Activated naive CD4-positive, alpha-beta T cell treated with Interleukin-2 at 50 U/mL for 16 hours (primary cell): ENCODE measurements at places on chromosomes 3 and 15.

DNA sequence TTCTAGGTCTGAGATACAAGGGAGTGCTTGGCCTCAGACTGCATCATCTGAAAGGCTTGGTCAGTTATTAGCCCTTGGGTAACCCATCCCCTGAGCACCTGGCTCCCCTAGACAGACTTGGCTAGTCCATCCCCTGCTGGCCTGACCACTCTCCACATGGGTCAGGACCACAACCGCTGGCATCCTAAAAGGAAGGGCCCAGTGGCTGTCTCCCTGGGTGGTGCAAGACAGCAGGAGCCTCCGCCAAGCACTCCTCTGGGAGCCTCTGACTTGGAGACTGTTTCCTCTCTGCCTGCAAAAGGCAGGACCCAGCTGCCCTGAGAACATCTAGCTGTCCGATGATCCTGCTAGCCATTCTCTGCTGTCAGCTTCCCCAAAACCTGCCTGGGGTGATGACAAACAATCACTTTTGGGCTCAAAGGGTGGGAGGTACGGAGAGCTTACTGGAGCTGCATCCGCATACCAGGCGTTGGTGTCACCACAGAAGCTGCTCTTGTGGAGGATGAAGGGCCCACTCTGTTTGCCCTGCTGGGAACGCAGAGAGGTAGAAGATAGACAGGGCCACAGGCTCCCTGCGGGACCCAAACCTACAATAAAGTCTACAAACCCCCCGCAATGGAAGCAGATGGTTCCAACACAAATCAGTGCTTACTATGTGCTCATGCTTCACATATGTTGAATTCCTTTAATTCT lies 108.0 kb upstream of the PRR20G start:
- no peak for DNase-seq

- no peak for DNase-seq
These were observed at the start of gene SLC6A1 for GRCh38 chr3:10992017-10992942. Gene SLC6A1, plus strand, starts transcription at chr3:10992748. Its CDS starts 24,464 bp downstream, at chr3:11017212.

- DNase-seq, result no peak
These were observed 93.1 kb downstream of the TBC1D2B start for GRCh38 chr15:77984446-77984861.

- no peak for DNase-seq
These were observed 957.8 kb downstream of the ROBO1 start for GRCh38 chr3:78809966-78810365.

DNA sequence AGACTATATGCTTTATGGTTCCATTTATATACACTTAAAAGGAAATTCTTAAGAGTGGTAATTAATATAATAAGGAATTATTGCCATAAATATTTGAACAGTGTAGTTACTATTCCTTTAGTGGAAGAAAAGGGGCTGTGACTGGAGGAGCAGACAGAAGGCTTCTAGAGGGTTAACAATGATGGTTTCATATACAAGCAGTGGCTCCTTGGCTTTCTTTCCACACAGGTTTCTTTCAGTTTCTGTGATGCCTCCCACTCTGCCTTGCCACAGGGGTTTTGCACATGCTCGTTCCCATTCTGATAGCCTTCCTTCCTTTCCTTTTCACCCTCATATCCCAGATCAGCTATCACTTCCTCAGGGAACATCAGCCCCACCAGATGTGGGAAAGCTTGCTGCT lies 108.8 kb upstream of the LYSMD4 start:
- DNase-seq, result no peak

- no peak for DNase-seq
These were observed 6.8 kb upstream of the ADAMTS17 start for GRCh38 chr15:100348578-100348977.
